Activated T-cell treated with anti-CD3 and anti-CD28 coated beads, Interleukin-2, amount 50 U/mL, for 72 hours (primary cell): ENCODE measurements at places on chromosomes 7 and 10.
A peak's percentile ranks its signal among the peaks of the same experiment; 100 is the strongest.

DNA sequence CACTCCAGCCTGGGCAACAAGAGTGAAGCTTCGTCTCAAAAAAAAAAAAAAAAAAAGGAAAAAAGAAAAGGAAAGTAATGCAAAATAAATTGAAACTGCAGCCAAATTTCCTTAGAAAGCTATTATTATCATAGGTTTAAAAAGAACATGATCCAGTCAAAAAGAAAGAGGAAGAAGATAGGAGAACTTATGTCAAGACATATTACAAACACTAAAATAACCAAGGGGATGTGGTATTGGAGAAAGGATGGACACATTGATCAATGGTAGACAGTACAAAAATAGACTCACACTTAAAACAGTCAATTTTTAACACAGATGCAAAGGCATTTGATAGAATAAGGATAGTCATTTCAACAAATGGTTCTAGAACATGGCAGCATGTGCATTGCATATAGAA lies 27.3 kb upstream of the PFKP start:
- H3K27ac ChIP-seq: no peak overlapping the region
- peaks cover 8% of the 10 kb centered on the region for H3K4me1 ChIP-seq
- no peaks in the 10 kb centered on the region for H3K36me3 ChIP-seq
- H3K4me3 ChIP-seq: no peak overlapping the region

GRCh38 chr7:44277851-44278250 lies 47.5 kb downstream of the CAMK2B start:
- peaks cover 7% of the 10 kb centered on the region for H3K27me3 ChIP-seq
- no peak overlapping the region for H3K27ac ChIP-seq
- no peaks in the 10 kb centered on the region for H3K36me3 ChIP-seq

GRCh38 chr7:7938471-7938870 lies 30.1 kb upstream of the GLCCI1 start:
- no peak for DNase-seq
- no peak overlapping the region for H3K4me3 ChIP-seq
- no peaks in the 10 kb centered on the region for H3K27me3 ChIP-seq
- H3K27ac ChIP-seq: no peak overlapping the region
- no peaks in the 10 kb centered on the region for H3K36me3 ChIP-seq
- H3K4me1 ChIP-seq: no peaks in the 10 kb centered on the region

DNA sequence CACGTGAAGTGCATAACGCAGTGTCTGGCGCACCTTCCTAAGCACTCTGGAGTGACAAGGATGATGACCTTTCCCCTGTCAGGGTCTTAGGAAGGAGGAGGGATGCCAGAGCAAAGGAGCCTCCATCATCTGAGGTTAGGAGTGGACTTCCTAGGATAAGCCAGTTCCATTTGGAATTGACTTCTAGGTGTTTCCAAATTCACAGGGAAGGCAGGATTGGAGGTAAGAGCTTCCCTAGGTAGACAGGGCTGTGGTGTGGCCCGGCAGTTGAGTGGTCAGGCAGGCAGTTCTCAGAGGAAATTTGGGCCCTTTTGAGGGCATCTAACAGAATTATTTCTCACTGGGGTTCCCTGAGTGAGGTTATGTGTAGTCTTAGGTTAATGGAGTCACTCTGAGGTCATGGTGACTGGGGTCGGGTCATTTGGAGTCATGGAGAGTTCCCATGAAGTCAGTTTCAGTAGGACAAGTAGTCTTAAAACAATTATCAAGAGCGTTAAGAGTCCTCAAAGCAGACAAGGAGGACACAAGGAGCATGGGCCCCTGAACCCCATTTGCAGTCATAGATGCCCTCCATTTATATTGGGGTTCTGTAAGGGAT lies 8.2 kb downstream of the PPIF start:
- DNase-seq: no peak
- no peaks in the 10 kb centered on the region for H3K27me3 ChIP-seq
- H3K36me3 ChIP-seq: peaks cover 30% of the 10 kb centered on the region
- no peak overlapping the region for H3K4me3 ChIP-seq

DNA sequence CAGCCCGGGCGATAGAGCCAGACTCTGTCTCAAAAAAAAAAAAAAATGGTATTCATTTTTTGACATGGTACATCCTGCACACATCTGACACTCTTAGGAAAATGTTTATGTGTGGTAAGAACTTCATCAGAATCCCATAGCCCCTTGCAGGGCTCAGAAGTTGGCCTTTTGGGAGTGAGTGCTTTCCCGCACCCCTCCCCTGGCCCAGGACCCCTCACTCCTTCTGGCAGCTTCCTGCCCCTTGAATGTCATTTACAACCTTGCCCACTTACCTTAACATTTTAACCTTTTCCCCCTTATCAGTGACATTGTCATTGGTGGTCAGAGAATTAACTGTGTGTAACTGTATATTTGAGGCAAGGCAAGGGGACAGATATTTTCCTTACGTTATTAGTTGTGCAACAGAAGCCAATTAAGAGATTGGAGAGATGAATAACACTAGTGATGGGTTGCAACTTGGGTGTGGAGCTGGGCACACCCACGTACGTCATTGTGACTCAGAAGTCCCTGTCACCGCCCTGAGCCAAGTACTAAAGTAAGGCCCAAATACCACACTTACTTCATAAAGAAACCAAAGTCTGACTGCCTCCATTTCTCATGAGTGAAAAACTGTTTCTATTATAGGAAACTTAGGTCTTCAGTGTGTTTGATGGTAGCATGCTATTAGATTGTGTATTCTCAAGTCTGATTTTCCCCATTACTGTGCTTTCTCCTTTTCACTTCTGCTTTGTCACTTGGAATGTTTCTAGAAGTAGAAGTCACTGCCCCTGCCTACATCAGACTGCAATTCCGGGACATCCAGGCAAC lies 31.6 kb downstream of the OGDH start:
- H3K27ac ChIP-seq: peak overlapping the region; percentile 99
- peaks cover 77% of the 10 kb centered on the region for H3K4me1 ChIP-seq
- peak overlapping the region; percentile 85 for H3K4me3 ChIP-seq
- H3K27me3 ChIP-seq: no peaks in the 10 kb centered on the region
- DNase-seq: peak; percentile 77
- peaks cover 2% of the 10 kb centered on the region for H3K36me3 ChIP-seq

DNA sequence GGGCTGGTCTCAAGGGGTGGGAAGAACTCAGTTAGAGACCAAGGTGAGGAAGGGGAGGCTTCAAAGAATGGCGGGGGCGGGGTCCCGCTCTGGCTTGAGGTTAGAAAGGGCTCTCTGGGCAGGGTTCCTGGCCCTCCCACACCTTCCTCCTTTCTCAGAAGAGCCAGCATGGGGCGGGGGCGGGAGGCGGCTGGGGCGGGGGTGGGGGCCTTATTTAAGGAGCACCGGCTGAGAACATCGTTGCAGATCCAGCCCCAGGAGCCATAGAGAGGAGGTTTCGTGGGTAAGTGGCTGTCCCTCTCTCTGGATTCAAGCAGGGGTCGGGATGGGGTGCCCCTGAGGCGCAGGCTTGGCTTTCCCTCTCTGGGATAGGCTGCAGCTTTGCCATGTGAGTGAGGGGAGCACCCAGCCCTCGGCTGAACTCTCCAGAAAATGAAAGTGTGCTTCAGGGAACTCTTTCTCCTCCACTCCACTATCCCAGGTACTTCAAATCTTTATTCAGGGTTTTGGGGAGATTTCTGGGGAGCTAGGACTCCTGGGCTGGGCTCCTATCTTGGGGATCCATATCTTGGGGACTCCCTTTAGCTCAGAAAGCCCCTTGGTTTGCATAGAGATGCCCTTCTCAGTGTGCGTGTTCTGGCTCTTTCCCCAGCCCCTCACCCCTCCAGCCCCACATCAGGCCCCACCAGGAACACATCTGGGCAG lies 3.3 kb upstream of the CUEDC2 start:
- H3K36me3 ChIP-seq: peaks cover 10% of the 10 kb centered on the region
- DNase-seq: peak; percentile 51
- peak overlapping the region; percentile 92 for H3K4me3 ChIP-seq
- H3K27me3 ChIP-seq: no peaks in the 10 kb centered on the region
- peaks cover 65% of the 10 kb centered on the region for H3K4me1 ChIP-seq
- peak overlapping the region; percentile 96 for H3K27ac ChIP-seq

DNA sequence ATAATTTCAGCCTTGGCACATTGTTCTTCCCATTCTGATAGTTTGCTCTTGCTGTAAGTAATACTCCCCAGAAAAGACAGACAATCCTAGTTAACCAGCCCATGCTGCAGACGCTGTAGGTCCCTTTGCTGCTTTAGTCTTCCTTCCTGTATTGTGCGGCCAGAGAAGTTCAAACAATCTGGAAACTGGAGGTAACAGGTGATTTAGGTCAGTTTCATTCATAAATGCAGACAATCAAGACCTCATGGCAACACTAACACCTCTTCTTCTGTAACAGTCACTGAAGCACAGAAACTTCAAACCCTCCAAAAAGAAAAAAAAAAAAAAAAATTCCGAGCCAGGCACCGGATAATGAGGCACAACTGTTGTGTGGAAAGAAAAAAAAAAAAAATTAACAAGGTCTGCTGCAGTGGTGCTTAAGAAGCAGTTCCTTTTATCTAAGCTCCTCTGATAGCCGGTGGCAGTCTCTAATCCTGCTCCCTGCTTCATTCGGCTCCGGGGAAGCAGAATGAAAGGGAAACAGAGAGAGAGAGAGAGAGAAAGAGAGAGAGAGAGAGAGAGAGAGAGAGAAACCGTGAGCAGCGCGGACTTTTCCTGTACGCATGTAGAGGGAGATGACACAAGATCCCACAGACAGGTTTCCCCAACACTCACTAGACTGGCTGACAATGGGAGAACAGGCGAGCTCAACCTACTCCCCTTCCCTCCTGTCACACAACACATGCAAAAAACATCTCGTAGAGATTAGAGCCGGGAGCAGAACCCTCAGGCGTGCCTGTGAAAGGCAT lies at the start of gene SEMA3A:
Gene SEMA3A, minus strand, starts transcription at position 306 of the 788 bp plus-strand sequence. Its CDS starts 203 bp downstream, at position 103.
- peak within 1 kb of the TSS; percentile 71 for H3K27ac ChIP-seq
- peaks cover 10% of the 10 kb centered on the region for H3K27me3 ChIP-seq
- no peaks in the 10 kb centered on the region for H3K36me3 ChIP-seq
- H3K4me1 ChIP-seq: peaks cover 31% of the 10 kb centered on the region
- peak; percentile 2 for DNase-seq
- peak within 1 kb of the TSS; percentile 87 for H3K4me3 ChIP-seq

- peaks cover 6% of the 10 kb centered on the region for H3K27me3 ChIP-seq
- H3K4me1 ChIP-seq: no peaks in the 10 kb centered on the region
- no peaks in the 10 kb centered on the region for H3K36me3 ChIP-seq
These were observed 674.8 kb downstream of the KCNMA1 start for GRCh38 chr10:76962851-76963250.

GRCh38 chr10:14731875-14732512 lies 42.7 kb downstream of the FAM107B start:
- H3K27ac ChIP-seq: no peak overlapping the region
- peaks cover 6% of the 10 kb centered on the region for H3K36me3 ChIP-seq
- H3K27me3 ChIP-seq: no peaks in the 10 kb centered on the region
- H3K4me1 ChIP-seq: peaks cover 5% of the 10 kb centered on the region
- no peak overlapping the region for H3K4me3 ChIP-seq

- H3K36me3 ChIP-seq: no peaks in the 10 kb centered on the region
- no peaks in the 10 kb centered on the region for H3K27me3 ChIP-seq
- no peak overlapping the region for H3K4me3 ChIP-seq
- DNase-seq: no peak
- no peak overlapping the region for H3K27ac ChIP-seq
These were observed 13.8 kb downstream of the PSAP start for GRCh38 chr10:71837098-71837827.

- no peak overlapping the region for H3K27ac ChIP-seq
- no peak for DNase-seq
These were observed 38.7 kb upstream of the ARHGAP21 start for GRCh38 chr10:24762161-24762924.

GRCh38 chr7:71221549-71221948 lies 89.6 kb downstream of the GALNT17 start:
- H3K4me1 ChIP-seq: no peaks in the 10 kb centered on the region
- H3K36me3 ChIP-seq: peaks cover under 1% of the 10 kb centered on the region
- H3K27me3 ChIP-seq: no peaks in the 10 kb centered on the region
- H3K27ac ChIP-seq: no peak overlapping the region

- peak within 1 kb of the TSS; percentile 54 for H3K27ac ChIP-seq
- H3K4me3 ChIP-seq: peak within 1 kb of the TSS; percentile 60
- no peak for DNase-seq
These were observed at the start of gene USP54 for GRCh38 chr10:73590881-73591799. TSS of gene USP54 (minus strand) at chr10:73591342. CDS start at chr10:73575658, 15,684 bp downstream.

DNA sequence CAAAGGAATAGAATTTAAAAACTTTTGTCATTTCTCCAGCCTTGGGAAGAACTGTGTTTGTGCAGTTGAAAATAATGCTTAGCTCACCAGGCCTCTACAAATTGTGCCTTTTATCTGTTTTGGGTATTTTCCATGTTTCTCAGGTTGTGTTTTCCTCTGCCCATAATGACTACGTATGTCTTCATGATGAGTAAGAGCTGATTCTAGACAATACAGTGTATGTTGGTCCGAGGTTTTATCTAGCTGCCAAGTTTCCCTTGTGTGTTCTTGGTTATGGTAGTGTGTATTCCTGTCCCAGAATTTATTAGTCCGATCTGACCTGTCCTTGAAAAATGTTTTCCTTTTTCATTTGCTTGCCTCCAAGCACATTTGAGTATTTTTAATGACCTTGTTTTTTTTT lies 83.7 kb upstream of the GLCCI1 start:
- DNase-seq: no peak
- no peaks in the 10 kb centered on the region for H3K4me1 ChIP-seq
- no peak overlapping the region for H3K4me3 ChIP-seq
- H3K27me3 ChIP-seq: no peaks in the 10 kb centered on the region
- no peaks in the 10 kb centered on the region for H3K36me3 ChIP-seq

GRCh38 chr10:111724121-111724520 lies 459.4 kb downstream of the GPAM start:
- no peaks in the 10 kb centered on the region for H3K36me3 ChIP-seq
- H3K4me1 ChIP-seq: no peaks in the 10 kb centered on the region
- no peak for DNase-seq
- no peak overlapping the region for H3K4me3 ChIP-seq

GRCh38 chr10:69246036-69246435 lies 25.9 kb downstream of the HKDC1 start:
- no peaks in the 10 kb centered on the region for H3K4me1 ChIP-seq
- H3K27me3 ChIP-seq: no peaks in the 10 kb centered on the region
- DNase-seq: no peak
- no peak overlapping the region for H3K4me3 ChIP-seq

- no peak for DNase-seq
- H3K4me1 ChIP-seq: no peaks in the 10 kb centered on the region
- no peak overlapping the region for H3K4me3 ChIP-seq
- no peaks in the 10 kb centered on the region for H3K36me3 ChIP-seq
- no peaks in the 10 kb centered on the region for H3K27me3 ChIP-seq
- no peak overlapping the region for H3K27ac ChIP-seq
These were observed 177.8 kb downstream of the NSUN6 start for GRCh38 chr10:18473424-18474117.

GRCh38 chr10:12844811-12845483 lies 156.6 kb downstream of the CCDC3 start:
- peaks cover 10% of the 10 kb centered on the region for H3K4me1 ChIP-seq
- peaks cover 23% of the 10 kb centered on the region for H3K27me3 ChIP-seq
- DNase-seq: no peak
- H3K4me3 ChIP-seq: no peak overlapping the region

DNA sequence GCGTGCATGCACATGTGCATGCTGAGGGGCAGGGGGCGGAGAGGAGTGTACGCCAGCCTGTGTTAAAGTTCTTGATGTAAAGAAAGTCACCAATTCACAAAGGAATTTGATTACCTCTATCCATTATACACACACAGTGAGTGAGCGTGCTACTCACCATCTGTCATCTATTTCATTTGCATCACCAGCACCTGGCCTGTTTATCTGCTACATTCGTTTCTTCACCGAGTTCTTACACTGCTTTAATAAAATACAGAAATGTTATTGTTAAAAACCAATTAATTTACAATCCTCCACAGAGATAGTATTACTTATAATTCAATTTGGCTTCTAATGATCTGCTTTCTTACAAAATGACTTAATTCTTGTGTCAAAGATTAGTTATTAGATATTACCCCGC lies 32.6 kb downstream of the NEUROD6 start:
- no peaks in the 10 kb centered on the region for H3K4me1 ChIP-seq
- H3K36me3 ChIP-seq: no peaks in the 10 kb centered on the region
- H3K27ac ChIP-seq: no peak overlapping the region
- no peak for DNase-seq
- H3K4me3 ChIP-seq: no peak overlapping the region

GRCh38 chr7:98617051-98617959 lies at the start of gene NPTX2:
TSS of gene NPTX2 (plus strand) at chr7:98617285. CDS start at chr7:98617462, 177 bp downstream.
- H3K27ac ChIP-seq: no peak within 1 kb of the TSS
- H3K36me3 ChIP-seq: peaks cover 1% of the 10 kb centered on the region
- DNase-seq: peak; percentile 35
- peaks cover 14% of the 10 kb centered on the region for H3K4me1 ChIP-seq
